Omental fat pad (tissue), 4 donors: ENCODE measurements at places on chromosomes 2 and 18. TPM values are rescaled to one million over a fixed set of nuclear protein-coding genes. Genes with fewer than 3 reads are reported as not detected.

DNA sequence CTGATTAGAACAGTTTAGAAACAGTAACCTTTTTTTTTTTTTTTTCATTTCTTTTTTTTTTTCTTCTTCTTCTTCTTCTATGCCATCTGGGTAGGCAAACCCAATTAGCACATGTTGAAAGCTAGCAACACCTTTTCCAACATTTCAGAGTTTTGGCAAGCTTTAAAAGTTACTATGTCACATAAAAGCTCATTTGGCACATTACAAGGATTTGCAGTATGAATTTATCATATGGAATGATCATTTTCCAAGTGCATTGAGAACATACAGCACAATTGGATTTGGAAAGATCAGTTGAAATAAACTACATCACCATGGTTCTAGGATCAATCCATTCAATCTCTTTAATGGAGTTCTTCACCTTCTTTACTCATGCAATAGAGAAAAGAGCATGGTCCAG is 847.0 kb downstream of the LRRTM4 start:
- no peak for DNase-seq

- DNase-seq: peak; percentile 78
Measured at GRCh38 chr2:118855451-118856279, 8.2 kb upstream of the EN1 start.

The SRD5A2 gene
- total RNA-seq: not detected

- peak; percentile 39 for DNase-seq
Measured at GRCh38 chr2:21317131-21317530, 193.4 kb downstream of the TDRD15 start.

The TBC1D8 gene
- 35.5 TPM for total RNA-seq

- no peak for DNase-seq
Measured at GRCh38 chr18:25896178-25896780, 194.1 kb downstream of the SS18 start.

- no peak for DNase-seq
Measured at GRCh38 chr18:6376433-6377229, 38.1 kb downstream of the L3MBTL4 start.

The MATN3 gene
- total RNA-seq: 1.2 TPM

The TMEFF2 gene
- total RNA-seq: not detected

GRCh38 chr2:68104111-68104835 is 41.5 kb upstream of the C1D start:
- DNase-seq: no peak

- DNase-seq: no peak
Measured at GRCh38 chr18:10213526-10213925, 240.9 kb upstream of the APCDD1 start.

DNA sequence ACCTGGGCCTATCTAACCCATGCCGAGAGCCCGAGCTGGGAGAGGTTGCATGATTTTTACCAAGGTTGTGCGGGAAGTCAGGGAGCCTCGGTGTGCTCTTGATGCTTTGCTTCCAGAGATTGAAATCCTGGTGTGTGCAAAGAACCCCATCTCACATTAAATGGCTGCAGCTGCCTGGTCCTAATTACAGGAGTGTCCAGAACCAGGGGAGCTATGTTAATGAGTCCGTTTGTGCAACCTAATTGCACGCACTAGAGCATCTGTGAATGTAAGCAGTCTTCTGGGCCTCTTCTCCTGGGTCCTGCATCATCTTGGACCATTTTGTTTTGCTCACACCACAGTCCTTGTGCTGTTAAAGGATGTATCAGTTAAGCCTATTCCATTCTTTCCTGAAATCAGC is 263.8 kb downstream of the AGAP1 start:
- DNase-seq: no peak

The SAG gene
- total RNA-seq: not detected

DNA sequence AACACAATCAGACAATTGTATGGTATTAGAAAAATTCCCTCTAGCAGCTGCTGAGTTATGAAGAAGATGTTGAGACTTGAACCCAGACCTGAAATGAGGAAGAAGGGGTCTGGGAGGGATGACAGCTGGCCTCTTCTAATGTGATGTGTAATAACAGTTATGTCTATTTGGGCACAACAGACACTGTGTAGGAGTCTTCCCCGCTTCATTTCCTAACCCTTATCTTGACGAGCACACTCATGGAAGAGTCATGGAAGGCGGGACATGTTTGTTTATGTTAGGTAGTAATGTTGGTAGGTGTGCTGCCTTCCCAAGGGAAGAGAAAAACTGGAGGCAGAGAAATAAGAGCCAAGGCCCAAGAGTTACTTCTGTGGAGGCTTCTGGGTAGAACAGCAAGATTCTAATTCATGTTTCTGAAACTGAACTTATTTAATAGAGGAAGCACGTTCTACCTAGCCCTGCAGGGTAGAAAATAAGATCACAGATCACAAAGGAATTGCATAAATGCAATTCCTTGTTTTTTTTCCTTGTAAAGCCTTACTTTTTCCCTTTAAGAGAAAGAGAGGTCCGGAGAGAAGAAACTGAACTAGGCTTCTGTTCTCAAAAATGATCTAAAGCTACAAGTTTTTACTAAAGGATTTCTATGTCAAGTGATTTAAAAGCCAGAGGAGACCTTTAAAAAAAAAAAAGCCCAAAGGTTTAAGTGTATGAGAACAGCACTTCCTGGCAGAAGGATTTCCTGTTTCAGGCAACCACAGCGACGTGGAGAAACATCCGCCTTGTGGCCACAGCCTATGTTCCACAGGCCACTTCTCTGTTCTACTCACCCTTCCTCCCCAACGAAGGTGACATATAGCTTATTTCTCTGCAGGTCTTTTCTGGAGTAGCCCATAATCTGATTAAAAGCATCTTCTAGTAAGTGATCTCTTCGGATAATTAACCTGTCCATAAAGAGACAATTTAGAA is 68.5 kb upstream of the STK17B start:
- no peak for DNase-seq

The SLC38A11 gene
- 0.60 TPM for total RNA-seq

DNA sequence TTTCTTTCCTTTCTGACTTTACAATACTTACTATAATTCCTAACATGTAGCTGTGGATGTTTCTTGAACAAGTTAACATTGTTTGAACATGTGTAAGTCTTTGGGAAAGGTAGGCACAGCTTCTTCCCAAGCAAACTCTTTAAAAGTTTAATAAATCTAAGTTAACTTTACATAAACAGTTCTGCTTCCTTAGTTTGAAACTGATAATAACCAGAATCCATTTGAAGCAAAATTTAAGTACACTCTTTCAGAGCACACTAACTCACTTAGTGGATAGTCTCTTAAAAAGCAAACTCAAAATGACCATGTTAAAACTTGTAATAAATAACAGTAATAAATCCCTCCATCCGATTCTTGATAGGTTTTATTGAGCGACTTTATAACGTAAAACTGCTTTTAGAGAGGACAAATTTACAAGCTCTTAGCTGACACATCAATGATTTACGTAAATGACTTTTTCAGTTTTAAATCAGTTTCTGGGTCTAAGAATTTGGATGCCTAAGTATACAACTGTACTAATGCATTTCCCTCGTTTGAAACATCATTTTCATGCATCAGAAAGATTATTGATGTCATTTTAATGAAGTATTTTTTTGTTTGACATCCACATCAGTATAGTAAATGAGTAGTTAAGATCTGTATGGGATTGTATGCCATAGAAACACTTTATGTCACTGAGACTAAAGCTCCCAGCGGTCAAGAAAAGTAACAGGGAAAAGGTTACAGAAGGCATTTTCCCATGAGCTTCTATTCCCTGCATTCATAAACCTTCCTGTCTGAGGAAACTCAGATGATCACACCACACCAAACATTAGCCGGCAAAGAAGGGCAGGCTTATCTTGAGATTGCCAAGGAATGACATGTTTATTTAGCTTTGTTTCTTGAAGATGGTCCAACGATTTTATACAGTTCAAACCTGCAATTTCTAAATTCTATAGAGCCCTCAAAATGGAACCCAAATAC is 67.5 kb downstream of the PDE1A start:
- DNase-seq: no peak

DNA sequence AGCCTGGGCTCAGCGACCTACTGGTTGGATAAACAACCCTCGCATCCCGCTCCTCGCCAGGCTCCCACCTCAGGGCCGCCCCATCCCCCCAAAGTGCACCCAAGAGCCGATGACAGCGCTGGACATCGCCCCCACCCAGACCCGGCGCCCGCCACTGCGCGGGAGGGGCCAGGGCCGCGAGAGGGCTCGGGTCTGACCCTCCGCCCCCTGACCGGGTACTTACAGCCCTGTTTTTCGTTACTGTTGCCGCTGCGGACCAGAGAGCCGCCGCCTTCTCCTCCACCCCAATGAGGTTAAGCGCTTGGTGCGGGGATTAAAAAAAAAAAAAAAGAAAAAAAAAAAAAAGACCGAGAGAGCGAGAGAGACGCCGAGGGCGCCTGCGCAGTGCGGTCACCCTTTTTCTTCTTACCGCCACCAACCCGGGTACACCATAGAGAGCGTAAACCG is at the start of gene CLASP1:
Gene CLASP1 (minus strand): TSS at position 314 of the 447 bp plus-strand sequence. CDS start 43,567 bp downstream, outside the sequence.
- DNase-seq: no peak

The GPATCH11 gene
- 16.6 TPM for total RNA-seq

- DNase-seq: no peak
Measured at GRCh38 chr2:178886006-178886405, 78.8 kb upstream of the TTN start.

The PARD6G gene
- total RNA-seq: 2.1 TPM

DNA sequence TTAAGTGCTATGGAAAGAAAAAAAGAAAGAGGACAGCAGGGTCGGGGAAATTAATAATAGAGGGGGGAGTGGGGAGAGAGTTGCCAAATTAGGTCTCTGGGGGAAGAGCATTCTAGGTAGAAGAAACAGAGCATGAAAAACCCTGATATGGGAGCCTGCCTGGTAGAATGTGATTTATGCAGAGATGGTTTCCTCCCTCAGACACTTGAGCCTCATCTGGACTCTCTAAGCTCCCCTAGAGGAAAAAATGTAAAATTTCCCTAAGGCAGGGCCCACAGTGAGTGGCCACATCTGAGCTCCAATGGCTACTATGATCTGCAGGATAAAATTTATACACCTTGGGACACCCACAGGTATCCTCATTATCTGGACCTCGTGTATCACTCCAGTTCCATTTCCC is 20.6 kb upstream of the EPAS1 start:
- DNase-seq: no peak

The SP5 gene
- total RNA-seq: 0.65 TPM

The FER1L5 gene
- total RNA-seq: not detected

The TCF7L1 gene
- total RNA-seq: 4.0 TPM

- DNase-seq: no peak
Measured at GRCh38 chr2:28952836-28953211, 28.3 kb upstream of the TOGARAM2 start.

DNA sequence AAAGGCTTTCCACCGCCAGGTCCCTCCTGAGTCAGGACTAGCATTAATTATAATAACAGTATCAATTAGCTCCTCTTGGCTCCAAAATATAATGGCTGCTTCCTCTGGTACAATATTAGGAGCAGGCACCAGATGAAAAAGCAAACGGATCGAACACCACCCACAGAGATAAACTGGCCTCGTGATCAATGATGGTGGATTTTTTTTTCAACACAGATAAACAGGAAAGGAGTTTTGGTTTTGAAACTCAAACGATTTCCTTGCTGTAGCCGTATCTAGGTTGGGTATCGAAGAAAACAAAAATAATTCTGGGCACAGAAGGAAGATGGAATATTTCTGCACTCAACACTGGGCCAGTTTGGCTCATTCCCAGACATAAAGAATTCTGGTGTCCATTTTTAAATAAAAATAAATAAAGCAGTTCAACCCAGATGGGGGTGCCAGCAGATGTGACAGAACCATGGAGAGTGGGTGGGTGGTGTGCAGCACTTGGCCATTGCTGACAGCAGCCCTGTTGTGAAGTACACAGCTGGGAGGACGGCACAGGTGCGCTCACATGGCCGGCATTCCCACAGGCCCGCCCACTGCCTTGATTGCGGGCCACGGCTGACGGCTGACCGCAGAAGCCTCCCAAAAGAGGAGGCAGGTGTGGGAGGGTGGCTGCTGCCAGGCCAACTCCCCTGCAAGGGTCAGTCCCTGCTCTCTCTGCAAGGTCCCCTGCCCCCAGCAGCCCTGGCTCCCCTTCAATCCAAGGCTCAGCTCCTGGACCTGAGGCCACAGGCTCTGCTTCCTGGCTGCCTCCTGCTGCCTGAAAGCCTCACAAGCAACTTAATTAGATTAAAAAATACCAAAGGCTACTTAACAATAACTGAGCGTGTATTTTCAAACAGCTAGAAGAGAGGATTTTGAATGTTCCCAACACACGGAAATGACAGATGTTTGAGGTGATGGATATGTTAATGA is 351.9 kb upstream of the ID2 start:
- DNase-seq: no peak

The SIX3 gene
- total RNA-seq: not detected

The AQP12B gene
- not detected for total RNA-seq

GRCh38 chr2:45130736-45131135 is 121.5 kb upstream of the SIX2 start:
- DNase-seq: no peak

GRCh38 chr2:127321303-127321702 is 27.4 kb upstream of the ERCC3 start:
- no peak for DNase-seq

The C2orf72 gene
- total RNA-seq: 0.19 TPM

GRCh38 chr18:68604256-68604655 is 110.7 kb downstream of the TMX3 start:
- no peak for DNase-seq

GRCh38 chr2:179440642-179441251 is 176.1 kb upstream of the SESTD1 start:
- DNase-seq: no peak

GRCh38 chr2:186570604-186571003 is 19.3 kb upstream of the ITGAV start:
- DNase-seq: no peak

- DNase-seq: no peak
Measured at GRCh38 chr18:8639762-8640161, 30.5 kb downstream of the RAB12 start.

The DNAH6 gene
- total RNA-seq: 0.74 TPM

The REG1B gene
- not detected for total RNA-seq

The SERPINB12 gene
- not detected for total RNA-seq

DNA sequence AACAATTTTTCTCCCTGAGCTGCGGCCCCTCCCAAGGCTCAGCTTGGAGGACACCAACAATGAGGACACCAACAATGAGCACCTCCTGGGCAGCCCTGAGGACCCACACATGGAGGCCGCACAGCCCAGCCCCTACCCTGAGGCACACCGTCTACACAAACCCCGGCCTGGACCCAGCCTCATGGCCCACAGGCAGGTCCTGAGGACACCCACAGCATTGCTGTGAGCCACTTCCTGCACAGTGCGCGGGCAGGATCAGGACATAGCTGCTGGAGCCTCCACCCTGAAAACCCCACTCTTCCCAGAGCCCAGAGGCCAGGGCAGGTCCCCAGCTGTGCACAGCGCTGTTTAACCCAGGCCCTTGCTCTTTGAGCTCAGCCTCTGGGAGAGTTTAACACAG is 194.3 kb downstream of the RTP5 start:
- no peak for DNase-seq

GRCh38 chr2:114729026-114729425 is 286.6 kb downstream of the DPP10 start:
- no peak for DNase-seq

DNA sequence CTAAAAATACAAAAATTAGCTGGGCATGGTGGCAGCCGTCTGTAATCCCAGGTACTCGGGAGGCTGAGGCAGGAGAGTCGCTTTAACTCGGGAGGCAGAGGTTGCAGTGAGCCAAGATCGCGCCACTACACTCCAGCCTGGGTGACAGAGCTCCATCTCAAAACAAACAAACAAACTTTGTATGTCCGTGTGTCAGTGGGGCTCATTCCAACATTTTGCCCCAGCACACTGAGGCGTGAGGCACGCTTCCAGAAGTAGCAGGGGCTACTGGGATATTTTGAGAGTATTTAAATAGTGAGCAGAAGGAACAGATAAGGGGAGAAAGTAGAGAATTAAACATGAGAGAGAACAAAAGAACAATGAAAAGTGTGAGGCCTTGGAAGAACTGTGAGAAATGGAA is 83.3 kb upstream of the TANK start:
- DNase-seq: no peak

GRCh38 chr2:126495189-126495588 is 160.8 kb upstream of the GYPC start:
- no peak for DNase-seq
